ENCODE measurements at places on chromosomes 2 and 18. TPM values are rescaled to one million over a fixed set of nuclear protein-coding genes. Genes with fewer than 3 reads are reported as not detected.

DNA sequence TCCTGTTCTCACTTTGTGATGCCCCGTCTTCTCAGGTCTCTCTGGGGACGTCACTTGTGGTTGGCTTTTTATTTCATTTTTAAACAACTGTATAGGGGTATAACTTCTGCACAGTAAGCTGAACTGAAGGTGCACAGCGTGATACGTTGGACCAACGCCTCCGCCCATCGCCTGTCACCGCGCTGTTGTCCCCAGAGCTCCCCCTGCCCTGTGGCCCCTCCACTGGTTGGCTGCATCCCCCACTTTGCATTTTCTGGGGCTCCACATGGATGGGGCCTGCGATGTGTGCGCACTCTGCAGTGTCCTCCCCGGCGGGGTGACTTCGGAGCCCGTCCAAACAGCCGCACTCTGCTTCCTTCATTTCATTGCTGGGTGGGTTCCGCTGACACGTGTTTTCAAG, 14.3 kb downstream of the GPR35 start:
- H3K27ac ChIP-seq: no peak overlapping the region
- no peaks in the 10 kb centered on the region for H3K27me3 ChIP-seq
- H3K4me3 ChIP-seq: no peak overlapping the region
- no peaks in the 10 kb centered on the region for H3K4me1 ChIP-seq

DNA sequence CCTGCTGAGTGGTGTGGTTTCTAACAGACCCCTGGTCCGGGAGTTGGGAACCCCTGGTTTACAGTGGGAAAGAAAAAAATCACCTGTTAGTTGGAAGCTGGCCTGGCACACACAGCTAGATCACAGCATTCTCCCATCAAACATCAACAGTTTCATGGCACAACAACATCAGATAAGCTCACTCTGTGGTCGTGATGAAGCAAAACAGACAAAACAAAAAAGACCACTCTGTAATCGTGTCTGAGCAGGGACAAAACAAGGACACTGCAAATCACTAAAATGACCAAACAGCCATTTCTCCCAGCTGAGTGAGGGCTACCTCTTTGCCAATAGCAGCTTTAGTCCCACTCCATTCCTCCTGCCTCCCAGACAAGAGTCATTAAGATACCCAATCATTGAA, 9.0 kb upstream of the IMPACT start:
- DNase-seq: no peak
- H3K36me3 ChIP-seq: no peaks in the 10 kb centered on the region

The C2orf15 gene
- total RNA-seq: 2.0 TPM

- DNase-seq: peak; percentile 44
- H3K27me3 ChIP-seq: no peaks in the 10 kb centered on the region
- H3K36me3 ChIP-seq: no peaks in the 10 kb centered on the region
- peaks cover 11% of the 10 kb centered on the region for H3K4me1 ChIP-seq
- no peak overlapping the region for H3K4me3 ChIP-seq
- no peak overlapping the region for H3K27ac ChIP-seq
These were observed 24.5 kb downstream of the CYP27A1 start for GRCh38 chr2:218806346-218806978.

DNA sequence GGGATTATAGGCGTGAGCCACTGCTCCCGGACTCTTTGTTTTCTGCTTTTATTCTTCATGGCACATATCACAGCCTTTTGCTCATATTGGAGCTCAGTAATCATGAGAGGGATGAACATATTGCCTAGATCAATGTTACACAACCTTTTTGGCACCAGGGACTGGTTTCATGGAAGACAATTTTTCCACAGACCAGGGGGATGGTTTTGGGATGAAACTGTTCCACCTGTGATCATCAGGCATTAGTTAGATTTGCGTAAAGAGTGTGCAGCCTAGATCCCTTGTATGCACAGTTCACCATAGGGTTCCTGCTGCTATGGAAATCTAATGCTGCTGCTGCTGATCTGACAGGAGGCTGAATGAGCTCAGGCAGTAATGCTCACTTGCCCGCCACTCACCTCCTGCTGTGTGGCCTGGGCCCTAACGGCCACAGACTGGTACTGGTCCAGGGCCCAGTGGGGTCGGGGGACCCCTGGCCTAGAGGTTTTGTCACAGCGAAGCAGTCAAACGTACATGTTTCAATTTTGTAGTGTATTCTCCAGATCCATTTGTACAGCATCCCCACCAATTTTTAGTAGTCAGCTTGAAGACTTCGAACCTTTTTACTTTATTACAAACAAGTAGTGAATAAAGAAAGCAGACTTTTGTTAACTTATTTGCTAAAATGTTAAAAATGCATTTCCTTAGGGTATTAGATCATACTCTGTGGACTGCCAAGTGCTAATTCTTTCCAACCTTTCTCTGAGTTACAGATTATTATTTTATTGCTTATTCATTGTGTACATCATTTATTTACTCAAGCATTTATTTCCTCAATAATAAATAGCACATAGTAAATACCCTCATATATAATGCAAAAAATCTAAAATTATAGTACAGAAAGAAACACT, 6.2 kb downstream of the DAW1 start:
- no peak overlapping the region for H3K4me3 ChIP-seq
- no peaks in the 10 kb centered on the region for H3K4me1 ChIP-seq
- DNase-seq: no peak
- H3K27me3 ChIP-seq: no peaks in the 10 kb centered on the region

DNA sequence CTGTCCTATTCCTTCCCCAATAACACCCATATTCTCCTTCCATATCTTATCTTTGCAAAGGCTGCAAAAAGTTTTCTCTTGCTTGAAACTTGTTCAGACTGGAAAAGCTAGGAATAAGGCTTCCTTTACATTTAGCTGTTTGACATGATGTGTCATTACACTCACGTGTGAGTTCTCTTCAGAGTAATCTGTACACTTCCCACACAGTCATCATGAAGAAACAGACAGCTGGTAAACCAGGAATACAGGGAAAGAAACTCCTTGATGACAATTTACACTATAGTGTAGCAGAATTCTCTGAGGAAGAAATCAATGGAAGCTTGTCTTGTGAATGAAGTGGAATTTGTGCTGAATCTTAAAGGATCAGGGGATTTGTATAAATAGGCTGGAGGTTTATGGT, 628.6 kb upstream of the CDH2 start:
- no peaks in the 10 kb centered on the region for H3K4me1 ChIP-seq
- H3K27ac ChIP-seq: no peak overlapping the region

DNA sequence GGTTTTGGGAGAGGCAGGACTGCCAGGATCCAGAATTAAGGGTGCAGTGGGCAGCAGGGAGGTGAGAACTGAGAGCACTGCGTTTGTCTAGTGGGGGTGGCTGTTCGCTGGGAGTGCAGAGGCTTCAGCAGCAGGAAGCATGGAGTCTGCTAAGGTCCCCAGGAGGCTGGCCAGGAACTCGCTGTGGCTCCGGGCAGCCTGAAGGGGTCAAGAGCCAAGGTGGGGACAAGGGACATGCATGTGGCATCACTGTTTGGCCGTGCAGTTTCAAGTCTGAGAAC, 43.2 kb upstream of the SEMA4C start:
- H3K27me3 ChIP-seq: no peaks in the 10 kb centered on the region
- H3K36me3 ChIP-seq: no peaks in the 10 kb centered on the region
- DNase-seq: no peak
- H3K27ac ChIP-seq: no peak overlapping the region
- H3K4me1 ChIP-seq: no peaks in the 10 kb centered on the region
- no peak overlapping the region for H3K4me3 ChIP-seq

- 0 out of 2 replicates have a peak overlapping the region, but pooled peaks have one; percentile 56 for H3K27ac ChIP-seq
- H3K36me3 ChIP-seq: no peaks in the 10 kb centered on the region
- no peak for DNase-seq
- no peaks in the 10 kb centered on the region for H3K27me3 ChIP-seq
- peaks cover 46% of the 10 kb centered on the region for H3K4me1 ChIP-seq
These were observed 126.6 kb upstream of the SLC14A2 start for GRCh38 chr18:45488645-45489044.

The TANC1 gene
- total RNA-seq: not detected

- no peaks in the 10 kb centered on the region for H3K36me3 ChIP-seq
- DNase-seq: peak; percentile 59
- no peaks in the 10 kb centered on the region for H3K27me3 ChIP-seq
- H3K4me1 ChIP-seq: peaks cover 86% of the 10 kb centered on the region
- peak overlapping the region; percentile 96 for H3K27ac ChIP-seq
- H3K4me3 ChIP-seq: peak overlapping the region; percentile 49
These were observed 198.7 kb downstream of the BCL11A start for GRCh38 chr2:60354713-60355112.

DNA sequence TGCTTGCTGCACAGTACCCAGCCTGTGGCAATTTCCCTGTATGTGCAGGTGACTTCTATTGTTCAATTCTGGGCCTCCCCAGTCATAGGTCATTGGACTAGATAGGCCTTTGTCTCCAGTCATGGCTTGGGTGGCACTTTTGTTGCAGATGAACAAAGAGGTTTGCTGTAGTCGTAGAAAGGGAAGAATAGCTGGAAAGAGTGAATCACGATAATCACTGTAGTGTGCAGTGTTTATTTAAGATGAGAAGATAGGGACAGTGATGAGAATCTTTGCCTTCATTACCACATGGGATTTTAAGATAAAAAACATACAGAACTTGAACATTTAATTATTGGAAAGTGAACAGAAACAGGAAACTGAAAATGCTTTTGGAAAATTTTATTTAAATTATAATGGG, 156.1 kb upstream of the CYRIA start:
- H3K4me3 ChIP-seq: no peak overlapping the region
- H3K4me1 ChIP-seq: no peaks in the 10 kb centered on the region
- H3K36me3 ChIP-seq: no peaks in the 10 kb centered on the region
- H3K27ac ChIP-seq: no peak overlapping the region
- H3K27me3 ChIP-seq: no peaks in the 10 kb centered on the region

DNA sequence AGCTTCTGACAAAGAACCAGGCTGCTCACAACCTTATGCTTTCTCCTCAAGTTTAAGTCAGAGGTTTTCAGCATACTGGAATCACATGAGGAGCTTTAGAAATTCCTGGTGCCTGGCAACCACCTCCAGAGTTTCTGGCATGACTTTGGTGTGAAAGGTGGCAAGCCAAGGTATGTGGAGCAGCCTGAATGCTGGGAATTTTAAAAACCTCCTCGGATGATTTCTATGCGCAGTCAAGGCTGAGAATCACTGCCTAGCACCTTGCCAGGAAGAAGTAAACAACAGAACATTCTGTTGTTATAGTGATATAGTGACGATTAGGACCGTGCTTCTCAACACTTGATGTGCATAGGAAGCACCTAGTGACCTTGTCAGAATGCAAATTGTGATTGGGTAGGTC, 11.7 kb downstream of the CCBE1 start:
- no peaks in the 10 kb centered on the region for H3K4me1 ChIP-seq
- no peak overlapping the region for H3K27ac ChIP-seq
- H3K36me3 ChIP-seq: no peaks in the 10 kb centered on the region
- H3K27me3 ChIP-seq: no peaks in the 10 kb centered on the region

DNA sequence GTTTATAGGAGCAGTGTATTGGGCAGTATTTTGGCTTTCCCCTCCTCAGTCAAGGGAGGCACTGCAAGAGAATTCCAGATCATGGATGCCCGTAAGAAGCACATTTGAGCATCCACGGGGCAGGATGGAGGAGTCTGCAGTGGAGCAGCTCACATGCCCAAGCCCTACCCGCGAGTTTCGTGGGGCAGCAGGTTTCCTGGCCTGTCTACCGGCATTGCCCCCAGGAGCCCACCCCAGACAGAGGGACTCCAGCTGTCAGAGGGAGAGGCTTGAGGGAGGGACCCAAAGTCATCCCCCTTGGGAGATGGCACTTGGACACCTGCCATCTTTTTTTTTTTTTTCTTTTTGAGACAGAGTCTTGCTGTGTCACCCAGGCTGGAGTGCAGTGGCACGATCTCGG, 31.3 kb downstream of the TMEM177 start:
- no peak overlapping the region for H3K4me3 ChIP-seq
- H3K36me3 ChIP-seq: no peaks in the 10 kb centered on the region
- no peak for DNase-seq
- H3K4me1 ChIP-seq: peaks cover 4% of the 10 kb centered on the region
- H3K27ac ChIP-seq: no peak overlapping the region

- no peaks in the 10 kb centered on the region for H3K36me3 ChIP-seq
- H3K4me3 ChIP-seq: no peak overlapping the region
- no peak overlapping the region for H3K27ac ChIP-seq
- no peak for DNase-seq
These were observed 289.6 kb upstream of the SLC8A1 start for GRCh38 chr2:40741532-40741931.

DNA sequence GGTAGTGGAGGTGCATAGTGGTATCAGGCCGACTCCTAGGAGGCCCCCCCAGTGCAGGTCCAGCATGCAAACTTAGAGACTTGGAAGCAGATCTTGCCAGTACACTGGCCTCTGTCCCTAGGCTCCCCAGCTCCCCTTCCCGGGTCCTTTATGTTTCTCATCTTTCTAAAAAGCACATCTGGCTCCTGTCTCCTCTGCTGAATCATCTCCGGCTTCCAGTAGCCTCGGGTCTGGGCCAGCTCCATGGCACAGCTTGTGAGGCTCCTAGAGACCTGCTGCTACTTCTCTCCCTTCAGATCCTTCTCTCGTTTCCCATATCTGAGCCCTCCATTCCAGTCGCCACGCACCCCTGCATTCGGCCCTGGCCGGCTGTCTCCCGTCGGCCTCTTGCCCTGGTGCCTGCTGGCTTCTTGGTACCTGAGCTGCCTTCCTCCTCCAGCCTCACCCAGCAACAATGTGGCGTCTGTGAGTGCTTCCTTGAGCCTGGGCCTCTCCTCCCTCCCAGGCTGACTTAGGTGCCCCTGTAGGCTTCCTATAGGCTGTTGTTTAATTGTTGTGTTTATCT, 6.6 kb downstream of the TRAF3IP1 start:
- no peak for DNase-seq
- H3K36me3 ChIP-seq: peaks cover 37% of the 10 kb centered on the region
- peaks cover 4% of the 10 kb centered on the region for H3K4me1 ChIP-seq
- H3K4me3 ChIP-seq: no peak overlapping the region

- H3K36me3 ChIP-seq: no peaks in the 10 kb centered on the region
- H3K27me3 ChIP-seq: no peaks in the 10 kb centered on the region
- no peak overlapping the region for H3K4me3 ChIP-seq
- no peak overlapping the region for H3K27ac ChIP-seq
- H3K4me1 ChIP-seq: no peaks in the 10 kb centered on the region
- DNase-seq: no peak
These were observed 1103.0 kb downstream of the CBLN2 start for GRCh38 chr18:71441156-71441555.

GRCh38 chr2:9753276-9753600, 90.0 kb upstream of the TAF1B start:
- H3K4me3 ChIP-seq: no peak overlapping the region
- H3K36me3 ChIP-seq: no peaks in the 10 kb centered on the region
- 0 out of 2 replicates have a peak, but pooled peaks cover 7% of the 10 kb centered on the region for H3K4me1 ChIP-seq
- H3K27ac ChIP-seq: no peak overlapping the region
- H3K27me3 ChIP-seq: no peaks in the 10 kb centered on the region
- peak; percentile 53 for DNase-seq

The SERPINB3 gene
- not detected for total RNA-seq

- peaks cover 9% of the 10 kb centered on the region for H3K36me3 ChIP-seq
- H3K27ac ChIP-seq: no peak overlapping the region
- no peak overlapping the region for H3K4me3 ChIP-seq
- H3K27me3 ChIP-seq: no peaks in the 10 kb centered on the region
These were observed 39.7 kb downstream of the DHX57 start for GRCh38 chr2:38835990-38836389.

- H3K4me3 ChIP-seq: no peak overlapping the region
- no peaks in the 10 kb centered on the region for H3K27me3 ChIP-seq
- H3K4me1 ChIP-seq: no peaks in the 10 kb centered on the region
- H3K36me3 ChIP-seq: no peaks in the 10 kb centered on the region
These were observed 20.0 kb downstream of the FOSL2 start for GRCh38 chr2:28412625-28413151.

Measured in Karpas-422 (cell line).